AML-193 (cell line): ENCODE measurements at places on chromosomes 7 and 10.
A peak's percentile ranks its signal among the peaks of the same experiment; 100 is the strongest.

- DNase-seq: no peak
Observed at GRCh38 chr10:77219046-77219445, 418.6 kb downstream of the KCNMA1 start.

DNA sequence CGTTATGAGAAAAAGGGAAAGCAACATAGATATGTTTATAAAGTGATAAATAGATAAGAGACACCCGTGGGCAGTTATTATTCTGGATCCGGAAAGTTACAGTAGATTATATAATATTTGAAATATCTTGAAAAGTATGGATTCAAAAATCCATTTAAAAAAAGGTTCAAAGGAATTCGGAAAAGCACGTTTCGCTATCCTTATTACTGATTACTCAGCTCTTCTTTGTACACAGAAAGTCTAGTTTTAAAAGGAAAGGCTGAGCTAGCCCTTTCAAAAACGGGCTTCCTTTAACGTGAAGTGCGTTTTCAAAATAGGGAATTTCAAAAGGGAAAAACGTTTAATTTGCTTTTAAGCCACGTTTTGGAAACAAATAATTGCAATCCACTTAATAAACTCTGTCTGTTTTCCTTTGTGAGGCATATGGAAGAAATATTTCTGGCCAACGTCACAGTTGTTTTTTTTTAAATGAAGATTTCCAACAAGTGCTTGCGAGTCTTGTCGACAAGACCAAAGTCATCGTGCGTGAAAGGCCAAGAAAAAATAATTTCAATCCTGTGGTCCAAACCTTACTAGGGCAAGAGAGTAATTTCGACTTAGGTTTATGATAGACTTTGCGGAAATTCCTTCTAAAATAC is 2.2 kb upstream of the SKIDA1 start:
- DNase-seq: no peak

- peak; percentile 53 for DNase-seq
Observed at GRCh38 chr10:103855852-103856796, 748 bp upstream of the SH3PXD2A start.

- no peak for DNase-seq
Observed at GRCh38 chr7:84106291-84106690, 88.3 kb downstream of the SEMA3A start.

- DNase-seq: no peak
Observed at GRCh38 chr10:2139746-2140145, 402.4 kb upstream of the ADARB2 start.

DNA sequence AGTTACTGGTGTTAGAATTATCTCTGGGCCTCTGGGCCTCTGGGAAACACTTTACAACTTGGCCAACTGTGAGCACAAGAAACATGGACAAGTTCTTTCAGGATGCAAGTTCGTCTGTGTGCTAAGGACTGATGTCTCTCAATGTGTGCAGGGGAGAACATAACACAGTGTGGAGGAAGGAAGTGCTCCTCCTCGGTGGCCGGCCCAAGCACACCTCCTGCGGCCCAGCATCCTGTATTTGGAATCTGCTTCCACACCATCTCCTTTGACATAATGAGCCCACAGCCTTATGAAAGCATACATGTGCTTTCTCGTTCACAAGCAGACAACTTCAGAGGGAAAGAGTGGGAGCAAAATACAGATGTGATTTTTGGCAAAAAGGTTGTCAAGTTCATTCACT is 59.0 kb downstream of the MTPN start:
- DNase-seq: no peak

DNA sequence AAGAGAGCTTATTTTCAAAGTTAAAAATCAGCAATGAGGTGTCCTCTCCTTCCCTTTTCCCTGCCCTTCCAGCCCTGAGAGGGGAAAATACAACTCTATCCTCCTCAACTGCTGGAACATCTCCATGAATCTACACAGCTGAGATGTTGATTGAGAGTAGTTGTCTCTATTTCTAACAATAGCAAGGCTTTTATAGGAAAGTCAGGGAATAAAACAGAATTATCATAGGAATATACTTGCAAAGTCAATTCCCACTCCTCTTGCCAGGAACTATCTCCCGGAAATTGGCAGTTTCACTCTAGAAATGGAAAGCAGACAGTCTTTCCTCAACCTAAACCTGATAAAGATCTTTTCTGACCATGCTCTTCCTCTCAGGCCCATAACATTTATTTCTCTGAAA is 8.8 kb downstream of the HGF start:
- no peak for DNase-seq

DNA sequence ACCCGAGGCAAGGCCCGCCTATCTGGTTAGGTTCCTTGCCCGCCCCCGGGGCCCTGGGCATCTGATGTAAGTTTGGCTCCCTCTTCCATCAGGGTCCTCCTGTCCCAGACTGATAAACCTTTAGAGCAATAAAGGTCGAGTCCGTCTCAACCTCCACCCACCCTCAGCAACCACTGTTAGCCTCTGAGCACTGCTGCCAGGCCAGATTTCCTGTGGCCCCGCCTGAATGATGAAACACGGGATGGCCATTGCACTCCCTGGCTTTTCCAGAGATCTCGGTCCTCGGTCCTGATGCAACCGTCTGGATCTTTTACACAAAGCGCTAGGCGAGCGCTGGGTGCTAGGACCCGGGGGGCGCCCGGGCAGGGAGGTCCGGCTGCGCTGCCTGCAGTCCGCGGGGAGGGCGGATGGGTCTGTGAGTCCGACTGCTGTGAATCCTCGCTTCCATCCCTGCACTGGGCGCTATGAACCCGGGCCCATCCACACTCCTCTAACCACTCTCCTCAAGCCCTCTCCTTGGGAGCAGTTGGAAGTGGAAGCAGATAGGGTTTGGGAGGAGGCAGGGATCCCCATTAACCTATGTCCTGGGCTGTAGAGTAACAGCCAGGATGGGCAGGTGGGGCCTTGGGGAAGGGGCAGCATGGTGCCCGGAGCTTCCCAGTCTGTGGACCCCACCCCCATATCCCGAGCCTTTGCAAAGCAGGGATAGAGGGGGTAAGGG is 875 bp upstream of the DDIT4 start:
- peak; percentile 38 for DNase-seq

DNA sequence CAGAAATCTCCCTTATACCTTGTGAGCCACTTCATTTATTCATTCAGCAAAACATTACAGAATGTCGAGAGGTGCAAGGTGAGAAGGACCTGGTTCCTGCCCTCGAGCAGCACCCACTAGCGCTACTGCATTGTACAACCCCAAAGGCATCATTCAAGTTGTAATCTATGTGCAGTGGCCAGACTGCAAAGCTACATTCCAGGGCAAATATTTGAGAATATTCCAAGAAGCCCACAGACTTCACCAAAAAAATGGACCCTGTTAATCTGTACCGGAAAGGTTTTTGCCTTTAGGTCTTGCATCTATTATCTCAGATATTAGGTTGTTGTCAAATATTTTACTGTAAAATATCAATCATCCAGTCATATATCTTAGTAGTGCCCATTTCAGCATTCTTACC is 295.4 kb upstream of the FZD1 start:
- DNase-seq: no peak

- DNase-seq: no peak
Observed at GRCh38 chr10:100359529-100360150, 12.6 kb downstream of the SCD start.

- DNase-seq: no peak
Observed at GRCh38 chr10:28850784-28851183, 173.5 kb downstream of the BAMBI start.

GRCh38 chr7:43619213-43620012 is 36.5 kb downstream of the STK17A start:
- DNase-seq: no peak

DNA sequence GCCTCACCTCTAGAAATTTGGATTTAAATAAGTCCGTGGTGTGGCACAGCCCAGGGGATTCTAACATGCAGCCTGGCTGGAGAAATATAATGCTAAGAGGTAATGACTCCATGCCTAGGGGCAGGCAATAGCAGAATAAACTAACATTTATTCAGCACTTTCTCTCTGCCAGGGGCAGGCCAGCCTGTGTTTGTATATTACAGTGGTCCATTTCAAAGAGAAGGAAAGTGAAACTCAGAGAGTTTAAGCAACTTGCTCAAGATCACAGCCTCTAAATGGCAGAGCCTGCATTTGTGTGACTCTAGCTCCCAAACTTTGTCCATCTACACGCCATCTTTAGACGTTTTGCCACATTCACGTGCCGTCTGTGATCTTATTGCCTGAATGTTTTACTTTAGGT is 6.7 kb upstream of the LRRC18 start:
- no peak for DNase-seq

DNA sequence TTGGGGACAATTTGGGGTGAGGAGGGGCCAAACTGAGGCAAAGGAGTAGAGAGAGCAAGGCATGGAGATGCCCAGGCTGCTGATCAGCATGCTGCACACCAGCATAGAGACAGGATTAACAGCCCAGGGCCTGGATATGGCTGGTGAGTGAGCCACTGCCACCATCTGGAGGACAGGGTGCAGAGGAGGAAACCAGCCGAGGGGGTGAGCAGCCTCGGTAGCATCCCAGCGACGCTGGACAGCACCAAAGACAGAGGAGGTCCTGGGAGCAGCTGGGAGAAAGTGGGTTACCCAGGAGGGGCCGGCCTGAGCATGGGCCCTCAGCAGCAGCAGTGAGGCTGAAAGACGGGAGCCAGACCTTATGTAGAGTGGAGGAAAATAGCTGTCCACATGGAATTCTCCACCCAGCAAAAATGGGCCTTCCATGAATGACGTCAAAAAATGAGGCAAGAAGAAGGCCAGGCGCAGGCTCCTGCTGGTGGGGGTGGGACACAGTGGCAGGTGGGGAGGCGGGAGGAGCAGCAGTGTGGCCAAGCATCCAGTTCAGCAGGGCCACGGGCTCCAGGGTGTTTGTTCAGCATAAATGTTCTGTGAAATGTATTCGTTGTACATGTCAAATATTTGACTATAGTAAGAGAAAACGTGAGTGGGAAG is 16.7 kb downstream of the RET start:
- no peak for DNase-seq

DNA sequence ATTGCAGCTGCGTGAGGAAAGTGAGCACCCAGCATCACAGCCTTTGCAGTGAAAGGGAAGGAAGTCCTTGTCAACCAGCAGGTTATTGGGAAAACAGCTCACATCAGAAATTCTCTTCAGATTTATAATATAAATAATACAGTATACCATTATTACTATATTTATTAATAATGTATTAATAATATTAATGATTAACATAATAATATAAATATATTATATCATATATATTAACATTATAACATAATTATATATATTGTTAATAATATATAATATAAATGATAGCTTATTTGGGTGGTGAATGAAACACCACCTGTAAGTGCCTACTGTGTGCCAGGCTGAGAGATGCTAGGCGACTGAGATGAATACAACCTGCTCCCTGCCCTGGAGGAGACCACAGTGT is 423.0 kb downstream of the TCERG1L start:
- DNase-seq: no peak

- no peak for DNase-seq
Observed at GRCh38 chr10:123883673-123884320, 7.8 kb downstream of the CPXM2 start.

GRCh38 chr7:27419581-27420177 is 177.1 kb downstream of the EVX1 start:
- no peak for DNase-seq

GRCh38 chr10:52814506-52814905 is 41.9 kb upstream of the MBL2 start:
- DNase-seq: no peak

DNA sequence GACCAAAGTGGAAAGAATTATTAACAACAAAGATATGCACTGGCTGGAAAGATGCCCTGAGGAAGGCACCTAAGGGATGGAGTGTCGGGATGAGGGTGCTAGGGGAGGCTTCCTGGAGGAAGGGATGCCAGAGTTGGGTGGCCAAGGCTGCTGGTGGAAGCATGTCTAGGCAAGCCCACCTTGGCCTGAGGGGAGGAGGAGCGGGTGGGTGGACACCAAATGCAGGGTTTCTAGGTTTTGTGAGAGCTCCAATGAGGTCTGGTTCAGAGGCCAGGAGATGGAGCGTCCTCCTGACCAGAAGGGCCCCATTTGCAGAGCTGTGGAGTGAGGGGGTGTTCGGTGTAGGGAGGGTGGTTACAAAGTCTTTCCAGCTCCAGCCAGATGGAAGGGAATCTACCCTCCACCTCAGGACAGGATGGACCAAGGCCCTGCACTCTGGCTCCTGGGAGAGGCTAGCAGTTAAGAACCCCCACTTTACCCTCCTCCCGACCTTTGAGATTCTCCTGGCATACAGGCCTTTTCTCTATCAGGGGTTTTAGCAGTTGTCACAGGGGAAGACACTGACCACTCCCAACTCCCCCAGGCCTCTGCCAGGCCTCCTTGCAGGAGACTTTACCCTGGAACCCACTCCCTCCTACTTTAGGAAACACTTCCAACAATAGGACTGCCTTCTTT is 3.0 kb upstream of the DDIT4 start:
- DNase-seq: no peak

DNA sequence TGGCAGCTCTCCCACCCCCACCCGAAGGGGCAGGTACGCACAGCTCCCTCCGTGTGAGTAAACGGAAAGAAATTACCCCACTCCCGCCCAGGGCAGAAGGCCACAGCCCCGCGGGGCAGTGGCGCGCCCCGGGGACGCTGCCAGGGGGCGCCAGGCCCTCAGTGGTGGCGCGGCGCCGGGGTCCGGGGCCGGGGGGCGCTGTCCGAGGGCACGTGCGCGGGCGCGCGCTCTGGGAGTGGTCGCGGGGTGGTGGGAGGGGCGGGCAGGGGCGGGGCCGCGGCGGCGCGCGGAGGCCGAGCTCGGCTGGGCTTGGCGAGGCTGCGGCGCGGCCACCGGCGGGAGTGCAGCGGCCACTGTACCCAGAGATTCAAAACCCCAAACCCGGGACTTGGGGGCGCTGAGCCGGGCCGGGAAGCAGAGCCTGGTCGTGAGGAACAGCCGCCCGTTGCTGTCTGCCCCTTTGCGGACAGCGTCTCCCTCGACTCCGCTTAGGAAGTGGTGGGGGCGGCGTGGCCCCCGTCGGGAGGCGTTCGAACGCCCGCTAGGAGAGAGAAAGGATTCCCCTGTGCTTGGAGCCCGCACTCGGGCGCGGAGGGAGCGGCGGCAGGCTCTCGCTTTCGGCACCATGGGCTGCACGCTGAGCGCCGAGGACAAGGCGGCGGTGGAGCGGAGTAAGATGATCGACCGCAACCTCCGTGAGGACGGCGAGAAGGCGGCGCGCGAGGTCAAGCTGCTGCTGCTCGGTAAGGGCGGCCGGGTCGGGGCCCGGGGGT is at the start of gene GNAI1:
GNAI1 (plus strand) TSS at position 296 of the 773 bp plus-strand sequence; CDS start at position 626, 330 bp downstream.
- no peak for DNase-seq

DNA sequence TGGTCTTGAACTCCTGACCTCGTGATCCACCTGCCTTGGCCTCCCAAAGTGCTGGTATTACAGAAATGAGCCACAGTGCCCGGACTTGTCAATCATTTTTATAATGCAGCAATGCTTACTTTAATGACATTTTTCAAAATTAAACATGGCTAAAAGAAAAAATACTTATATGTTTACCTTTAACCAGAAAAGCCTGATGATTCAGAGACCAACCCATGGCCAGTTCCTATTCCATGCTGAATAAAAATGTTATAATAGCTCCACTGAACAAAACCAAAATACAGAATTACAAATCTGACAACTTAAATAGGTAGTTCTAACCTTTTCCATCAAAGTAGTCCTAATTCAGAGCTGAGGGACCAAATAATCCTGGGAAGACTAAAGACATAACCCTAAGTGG is 21.6 kb downstream of the ZNF438 start:
- DNase-seq: no peak

GRCh38 chr10:95533590-95533989 is 27.6 kb downstream of the SORBS1 start:
- no peak for DNase-seq
